Left ventricle myocardium superior (tissue), 1 donor: ENCODE measurements at places on chromosomes 2 and 18. TPM values are rescaled to one million over a fixed set of nuclear protein-coding genes. Genes with fewer than 3 reads are reported as not detected.

DOK6 gene
- total RNA-seq, result 15.5 TPM

- no peak for DNase-seq
Measured at GRCh38 chr2:143503280-143503679, 374.1 kb downstream of the ARHGAP15 start.

OTX1 gene
- not detected for total RNA-seq

DNA sequence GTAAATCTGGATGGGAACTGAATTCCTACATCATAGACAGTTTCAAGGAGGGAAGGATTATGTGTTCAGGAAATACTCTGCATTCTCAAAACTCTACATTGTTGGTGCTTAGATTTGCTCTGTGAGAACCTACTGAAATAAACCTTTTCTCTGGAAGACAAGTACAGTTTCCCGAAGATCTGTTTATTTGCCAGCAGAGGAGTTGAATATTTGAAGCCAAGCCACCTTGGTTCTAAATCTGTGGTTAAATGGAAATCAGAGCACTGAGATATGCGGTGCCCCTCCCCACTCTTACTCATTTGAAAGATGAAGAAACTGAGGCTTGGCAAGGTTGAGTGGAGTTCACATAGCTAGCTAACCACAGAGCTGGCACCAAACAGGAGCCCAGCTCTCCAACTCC, 146.3 kb upstream of the CTAGE1 start:
- DNase-seq, result no peak

DNA sequence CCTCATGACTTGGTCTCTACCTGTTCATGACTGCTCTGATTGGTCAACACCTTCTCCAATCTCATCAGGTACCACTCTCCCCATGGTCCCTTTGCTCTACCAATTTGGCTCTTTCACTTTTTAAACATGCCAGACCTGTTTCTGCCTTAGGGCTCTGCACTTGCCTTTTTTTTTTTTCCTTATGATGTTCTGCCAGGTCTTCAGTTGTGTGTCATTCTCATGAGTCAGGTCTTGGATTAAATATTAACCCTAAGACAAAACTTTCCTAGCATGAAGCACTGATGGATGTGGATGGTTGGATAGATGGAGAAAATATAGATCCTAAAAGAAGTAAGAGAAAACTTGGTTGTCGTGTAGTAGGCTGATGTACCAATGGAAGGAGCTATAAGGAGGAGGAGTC, 219.3 kb downstream of the TTC32 start:
- DNase-seq, result no peak

DNA sequence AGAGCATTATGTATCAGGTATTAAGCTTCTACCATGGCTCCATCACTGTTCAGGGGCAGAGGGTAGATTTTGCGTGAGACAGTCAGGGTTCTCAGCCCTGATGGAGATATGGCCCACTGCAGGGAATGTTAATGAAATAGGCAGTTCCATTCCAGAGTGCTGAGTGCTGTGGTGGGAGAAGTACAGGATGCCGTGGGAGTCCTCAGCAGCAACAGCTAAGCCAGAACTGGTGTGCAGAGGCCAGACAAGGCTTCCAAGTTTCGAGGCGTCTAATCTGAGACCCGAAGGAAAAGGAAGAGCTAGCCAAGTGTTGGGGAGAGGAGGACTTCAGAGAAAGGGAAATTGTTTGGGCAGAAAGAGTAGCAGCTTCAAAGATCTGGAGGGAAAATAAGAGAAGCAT, 30.2 kb upstream of the MAPRE2 start:
- no peak for DNase-seq

- DNase-seq, result no peak
Measured at GRCh38 chr2:54952978-54953456, 97.2 kb downstream of the RTN4 start.

TMEM131 gene
- total RNA-seq, result 29.0 TPM

DNA sequence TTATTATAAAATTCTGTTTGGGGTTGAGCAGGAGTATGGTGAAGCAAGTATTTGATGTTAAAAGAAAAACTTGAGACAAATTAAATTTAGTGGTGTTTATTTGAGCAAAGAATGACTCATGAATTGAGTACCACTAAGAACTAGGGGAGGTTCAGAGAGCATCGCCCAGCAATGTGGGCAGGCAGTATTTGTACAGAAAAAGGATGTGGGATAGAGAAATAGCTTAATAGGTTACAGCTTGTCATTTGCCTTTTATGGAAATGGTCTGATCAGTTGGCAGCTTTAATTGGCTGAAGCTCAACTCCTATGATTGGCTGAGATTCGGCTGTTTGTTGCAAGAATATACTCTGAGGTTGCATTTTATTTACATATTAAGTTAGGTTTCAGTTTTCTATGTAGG, 68.2 kb downstream of the LRATD1 start:
- DNase-seq, result no peak

- DNase-seq, result no peak
Measured at GRCh38 chr18:44536046-44536445, 144.6 kb upstream of the SETBP1 start.
